ENCODE measurements at places on chromosomes 7 and 10.

GRCh38 chr10:66187053-66187733 lies 738.6 kb upstream of the LRRTM3 start:
- no peak for DNase-seq

- no peak for DNase-seq
Measured at GRCh38 chr10:100746784-100747455, 1.5 kb downstream of the PAX2 start.

DNA sequence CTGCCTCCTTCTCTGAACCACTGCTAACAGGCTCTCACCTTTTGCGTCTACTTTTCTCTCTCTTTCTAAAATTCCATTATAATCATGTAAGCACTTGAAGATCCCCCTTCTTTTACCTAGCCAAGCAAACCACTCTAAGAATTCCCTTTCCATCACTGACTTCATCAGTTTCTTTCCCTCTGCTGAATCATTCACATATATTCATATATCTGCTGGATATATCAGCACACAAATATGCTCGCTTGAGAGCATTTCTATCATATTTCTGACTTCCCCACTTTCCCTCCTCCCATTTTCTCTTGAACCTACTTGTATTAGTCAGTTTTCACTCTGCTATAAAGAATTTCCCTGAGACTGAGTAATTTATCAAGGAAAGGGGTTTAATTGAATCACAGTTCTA lies 84.2 kb upstream of the LRRN3 start:
- DNase-seq: no peak

- DNase-seq: no peak
Measured at GRCh38 chr7:84492098-84493034, 297.8 kb upstream of the SEMA3A start.

GRCh38 chr10:97895915-97896314 lies 46.3 kb downstream of the GOLGA7B start:
- DNase-seq: no peak

GRCh38 chr10:71816936-71817618 lies 34.0 kb downstream of the PSAP start:
- no peak for DNase-seq

- no peak for DNase-seq
Measured at GRCh38 chr7:24059775-24060174, 224.2 kb upstream of the NPY start.

DNA sequence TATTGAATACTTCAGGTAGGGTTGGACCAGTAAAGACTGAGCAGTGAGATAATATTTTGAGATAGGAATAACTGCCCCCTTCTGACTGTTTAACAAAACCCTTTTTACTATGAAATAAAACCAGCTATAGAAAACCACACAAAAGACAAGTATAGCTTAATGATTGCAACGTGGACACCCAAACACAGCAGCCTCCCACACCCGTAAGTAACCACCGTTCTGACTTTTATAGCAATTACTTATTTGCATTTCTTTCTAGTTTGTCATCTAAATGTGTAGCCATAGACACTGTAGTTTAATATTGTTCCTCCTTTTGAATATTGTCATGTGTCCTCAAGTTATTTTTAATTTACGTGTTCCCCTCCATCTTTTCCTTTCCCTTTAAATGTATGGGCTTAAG lies 42.9 kb upstream of the SYPL1 start:
- no peak for DNase-seq

DNA sequence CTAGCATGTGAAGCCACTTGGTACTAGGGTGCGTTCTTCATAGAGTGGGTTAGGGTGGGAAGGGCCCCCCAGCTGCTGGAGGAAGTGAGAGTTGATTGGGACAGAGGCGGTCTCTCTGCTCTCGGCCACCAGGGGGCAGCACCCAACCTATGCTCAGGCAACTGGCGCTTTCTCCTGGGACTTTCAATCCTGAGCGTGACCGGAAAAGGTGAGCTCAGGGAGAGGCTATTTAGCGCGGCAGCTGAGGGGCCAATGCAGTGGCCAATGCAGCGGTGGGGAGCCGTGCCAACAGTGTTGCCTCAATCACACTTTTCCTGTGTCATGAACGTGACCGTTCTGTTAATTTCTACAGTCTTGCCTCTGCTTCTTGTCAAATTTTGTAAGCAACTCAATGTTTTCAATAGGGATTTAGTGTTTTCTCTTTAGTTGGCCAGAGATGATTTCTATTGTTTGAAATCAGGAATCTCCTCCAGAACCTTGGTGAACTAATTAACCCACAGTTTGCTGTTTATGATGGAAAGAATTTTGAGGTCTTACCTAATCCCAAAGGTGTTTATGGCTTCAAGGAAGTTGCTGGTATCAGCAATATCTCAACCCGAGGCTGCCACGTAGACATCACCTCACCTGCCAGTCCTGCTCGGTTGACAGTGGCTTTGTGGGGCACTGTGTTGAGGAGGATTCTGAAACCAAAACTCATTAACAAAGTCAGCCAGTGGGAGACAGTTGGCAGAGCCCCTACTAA lies 67.9 kb upstream of the PDZD8 start:
- DNase-seq: peak; percentile 53

DNA sequence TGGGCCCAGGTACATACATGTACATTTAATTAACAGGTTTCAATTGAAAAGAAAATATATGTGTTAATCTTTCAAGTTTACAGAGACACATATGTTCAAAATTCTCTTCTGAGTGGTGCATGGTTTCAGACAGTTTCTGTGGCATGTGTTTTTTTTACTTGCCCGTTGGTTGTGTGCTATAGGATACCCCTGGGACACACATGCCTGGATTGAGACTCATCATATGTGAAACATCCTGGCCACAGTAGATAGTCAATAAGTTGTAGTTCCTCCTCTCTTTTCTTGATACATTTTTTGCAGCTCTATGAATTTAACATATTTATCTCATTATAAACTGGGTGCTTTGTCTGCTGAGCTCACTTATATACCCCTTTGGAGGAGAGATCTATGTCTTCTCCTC lies 207.8 kb upstream of the CTBP2 start:
- no peak for DNase-seq

DNA sequence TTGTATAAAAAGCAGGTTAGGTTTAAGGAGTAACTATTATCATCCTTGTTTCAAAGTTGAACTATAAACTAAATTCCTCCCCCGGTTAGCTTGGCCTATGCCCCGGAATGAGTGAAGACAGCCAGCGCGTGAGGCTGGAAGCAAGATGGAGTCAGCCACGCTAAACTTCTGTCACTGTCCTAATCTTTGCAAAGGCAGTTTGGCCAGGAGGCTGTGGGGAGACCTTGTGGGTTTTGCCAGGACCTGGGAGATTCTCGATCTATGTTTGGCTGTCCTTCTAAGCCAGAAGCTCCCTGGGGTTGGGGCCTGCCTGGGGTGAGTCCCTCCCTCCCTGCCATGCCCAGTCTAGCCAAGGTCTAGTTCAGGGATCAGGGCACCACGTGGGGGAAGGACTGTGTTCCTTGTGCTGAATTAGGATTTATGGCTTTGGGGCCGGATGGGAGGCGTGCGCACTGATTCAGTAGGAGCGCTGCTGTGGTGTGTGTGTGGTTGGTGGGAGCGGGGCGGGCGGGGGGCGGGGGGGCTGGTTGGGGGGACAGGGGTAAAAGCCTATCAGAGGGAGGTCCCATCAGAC lies 871 bp upstream of the GTF2IRD1 start:
- no peak for DNase-seq

DNA sequence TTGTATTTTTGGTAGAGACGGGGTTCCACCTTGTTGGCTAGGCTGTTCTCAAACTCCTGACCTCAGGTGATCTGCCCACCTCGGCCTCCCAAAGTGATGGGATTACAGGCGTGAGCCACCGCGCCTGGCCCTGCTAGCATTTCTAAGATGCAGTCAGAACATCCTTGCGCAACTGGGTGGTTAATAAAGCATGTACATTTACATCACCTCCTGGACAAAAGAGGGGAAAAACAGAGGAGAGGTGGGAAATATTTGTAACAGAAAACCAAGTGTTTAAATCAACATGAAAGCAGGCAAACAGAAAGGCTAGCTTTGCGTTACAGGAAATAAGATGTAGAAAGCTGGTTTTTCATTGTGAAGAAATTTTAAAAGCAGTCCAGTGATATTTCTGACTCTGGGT lies 220.9 kb upstream of the KMT2E start:
- DNase-seq: no peak

GRCh38 chr7:4025694-4026615 lies 656.1 kb upstream of the FOXK1 start:
- no peak for DNase-seq

- DNase-seq: no peak
Measured at GRCh38 chr10:1094112-1095057, 38.2 kb downstream of the WDR37 start.

GRCh38 chr10:86710987-86711512 lies 42.7 kb downstream of the LDB3 start:
- peak; percentile 81 for DNase-seq

- no peak for DNase-seq
Measured at GRCh38 chr7:113263749-113264148, 145.4 kb upstream of the SMIM30 start.

DNA sequence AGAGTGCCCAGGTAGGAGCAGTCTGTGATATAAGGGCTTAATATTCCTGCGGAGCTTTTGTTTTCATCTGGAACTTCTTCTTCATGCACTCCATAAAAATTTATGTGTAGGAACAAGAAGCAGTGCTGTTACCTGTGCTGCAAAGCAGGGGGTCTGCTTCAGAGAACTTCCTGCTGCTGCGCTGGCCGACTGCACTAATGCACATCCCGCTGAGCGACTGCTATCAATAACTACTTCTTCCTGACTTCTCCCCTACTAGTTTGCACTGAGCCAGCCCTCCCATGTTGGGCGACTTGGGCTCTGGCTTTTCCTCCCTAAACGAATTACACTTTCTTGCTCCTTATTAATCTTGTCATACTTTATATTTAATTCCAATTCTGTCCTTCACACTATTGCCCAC lies 150.3 kb downstream of the NEBL start:
- DNase-seq: no peak

- no peak for DNase-seq
Measured at GRCh38 chr10:27019827-27020226, 80.5 kb downstream of the ANKRD26 start.

DNA sequence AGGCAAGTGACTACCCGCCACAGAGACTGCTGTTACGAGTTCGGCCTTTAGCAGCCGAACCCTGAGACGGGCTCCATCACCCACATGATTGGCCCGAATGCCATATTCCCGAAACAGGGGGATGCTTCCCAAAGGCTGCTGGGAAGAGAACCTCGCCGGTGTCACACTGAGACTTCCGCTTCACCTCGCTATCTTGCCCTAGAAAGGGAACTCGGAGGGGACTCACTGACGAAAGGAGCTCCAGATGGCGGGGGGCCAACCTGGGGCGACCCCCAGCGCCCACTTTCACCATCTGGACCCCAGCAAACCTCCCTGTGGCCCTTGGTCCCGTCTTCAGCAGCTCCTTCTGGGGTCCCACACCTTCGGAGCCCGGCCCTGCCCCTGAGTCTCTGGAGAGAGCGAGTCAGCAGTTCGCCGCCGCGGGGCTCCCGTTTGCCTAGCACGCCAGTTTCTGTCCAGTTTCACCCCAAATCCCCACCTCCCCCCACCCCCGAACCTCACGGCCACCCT lies 529 bp downstream of the HPS1 start:
- DNase-seq: no peak

- DNase-seq: no peak
Measured at GRCh38 chr10:77960829-77961329, 34.3 kb upstream of the DLG5 start.

GRCh38 chr10:124732931-124733570 lies 11.1 kb downstream of the FAM53B start:
- DNase-seq: no peak

DNA sequence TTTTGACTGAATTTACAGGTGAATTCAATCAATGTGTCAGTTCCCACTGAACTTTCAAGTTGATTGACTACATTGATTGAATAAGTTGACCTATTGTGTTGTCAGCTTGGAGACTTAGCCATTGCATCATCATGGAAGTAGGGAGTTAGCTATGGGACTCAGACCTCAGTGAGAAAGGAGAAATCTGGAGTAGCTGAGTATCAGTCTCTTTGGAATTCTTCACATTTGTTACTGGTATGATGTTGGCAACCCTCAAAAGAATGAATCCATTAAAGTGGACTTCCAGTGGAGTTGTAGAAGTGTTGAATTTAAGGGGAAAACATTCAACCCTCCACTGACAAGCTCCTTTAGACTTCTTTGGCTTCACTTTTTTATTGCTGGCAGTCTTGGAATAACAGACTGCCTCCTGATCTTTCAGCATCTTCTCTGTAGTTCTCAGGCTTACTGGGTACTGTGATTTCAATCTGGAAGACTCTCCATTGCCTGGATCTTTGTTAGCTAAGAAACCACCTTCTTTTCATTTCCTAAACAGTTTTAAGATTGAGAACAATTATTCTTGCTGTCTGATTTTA lies 160.3 kb upstream of the NRP1 start:
- no peak for DNase-seq

GRCh38 chr7:156376317-156376716 lies 264.3 kb upstream of the RNF32 start:
- no peak for DNase-seq

- DNase-seq: peak; percentile 58
Measured at GRCh38 chr7:4738711-4739527, 36.5 kb upstream of the AP5Z1 start.

DNA sequence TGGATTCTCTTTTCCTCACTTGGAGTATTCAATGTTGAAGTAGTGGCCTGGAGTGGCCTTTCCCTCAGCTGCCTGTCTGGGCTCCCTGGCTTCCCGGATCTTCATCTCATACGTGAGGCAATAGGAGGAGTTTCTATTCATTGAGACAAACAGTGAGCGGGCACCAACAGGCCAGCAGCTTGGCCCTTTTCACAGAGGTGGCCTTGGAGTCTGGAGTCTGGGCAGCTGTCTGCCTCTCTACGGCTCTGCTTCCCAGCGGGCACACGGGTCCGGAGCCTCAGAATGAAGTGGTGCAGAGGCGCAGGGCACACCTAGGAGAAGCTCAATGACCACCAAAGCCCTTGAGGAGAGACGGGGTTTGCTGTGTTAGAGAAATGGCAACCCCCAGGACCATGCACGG lies 169.4 kb downstream of the CCDC3 start:
- DNase-seq: no peak

GRCh38 chr7:38905056-38905759 lies 3.8 kb downstream of the VPS41 start:
- no peak for DNase-seq

GRCh38 chr7:141949021-141949420 lies 2.2 kb upstream of the CLEC5A start:
- DNase-seq: no peak

DNA sequence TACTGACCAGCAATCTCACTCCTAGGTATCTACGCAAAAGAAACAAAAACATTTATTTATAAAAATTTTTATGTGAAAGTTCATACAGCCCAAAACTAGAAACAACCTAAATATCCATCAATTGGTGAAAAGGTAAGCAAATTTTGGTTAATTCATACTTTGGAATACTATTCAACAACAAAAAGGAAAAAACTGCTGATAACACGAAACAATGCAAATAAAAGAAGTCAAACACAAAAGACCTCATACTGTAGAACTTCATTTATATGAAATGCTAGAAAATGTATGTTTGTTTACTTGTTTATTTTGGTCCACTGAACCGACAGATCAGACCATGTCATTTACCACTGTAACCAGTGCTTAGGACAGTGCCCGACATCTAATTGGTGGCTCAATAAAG lies 60.3 kb downstream of the USP6NL start:
- no peak for DNase-seq

- DNase-seq: no peak
Measured at GRCh38 chr7:1062296-1063294, 18.2 kb downstream of the GPR146 start.
